ENCODE measurements at places on chromosomes 1 and 21. TPM values are rescaled to one million over a fixed set of nuclear protein-coding genes. Genes with fewer than 3 reads are reported as not detected.

Gene NR0B2
- not detected for total RNA-seq

DNA sequence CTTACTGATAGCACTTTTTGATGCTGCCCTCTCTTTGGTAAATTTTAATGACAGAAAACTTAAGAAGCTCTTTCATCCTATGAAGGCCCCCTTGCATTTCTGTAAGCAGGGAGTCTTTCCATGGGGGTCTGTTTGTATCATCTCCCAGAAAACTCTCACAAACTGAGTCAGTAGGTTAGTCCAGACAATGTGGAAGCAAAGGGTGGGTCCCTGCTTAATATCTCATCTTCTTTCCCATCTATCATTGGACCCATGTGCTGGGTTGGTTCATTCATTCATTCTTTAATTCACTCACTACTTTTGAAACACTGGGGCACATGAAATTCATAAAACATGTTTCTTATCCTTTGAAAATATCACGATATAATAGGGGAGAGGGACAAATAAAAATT lies 164.3 kb downstream of the NTMT2 start:
- no peaks in the 10 kb centered on the region for H3K27me3 ChIP-seq
- no peak overlapping the region for H3K27ac ChIP-seq
- no peak overlapping the region for H3K4me3 ChIP-seq
- H3K36me3 ChIP-seq: no peaks in the 10 kb centered on the region
- DNase-seq: no peak

GRCh38 chr1:69834336-69834735 lies 266.6 kb downstream of the LRRC7 start:
- no peaks in the 10 kb centered on the region for H3K4me1 ChIP-seq
- no peaks in the 10 kb centered on the region for H3K36me3 ChIP-seq
- no peak for DNase-seq
- H3K27me3 ChIP-seq: no peaks in the 10 kb centered on the region
- no peak overlapping the region for H3K27ac ChIP-seq
- H3K4me3 ChIP-seq: no peak overlapping the region

Gene SPRR1B
- not detected for total RNA-seq

DNA sequence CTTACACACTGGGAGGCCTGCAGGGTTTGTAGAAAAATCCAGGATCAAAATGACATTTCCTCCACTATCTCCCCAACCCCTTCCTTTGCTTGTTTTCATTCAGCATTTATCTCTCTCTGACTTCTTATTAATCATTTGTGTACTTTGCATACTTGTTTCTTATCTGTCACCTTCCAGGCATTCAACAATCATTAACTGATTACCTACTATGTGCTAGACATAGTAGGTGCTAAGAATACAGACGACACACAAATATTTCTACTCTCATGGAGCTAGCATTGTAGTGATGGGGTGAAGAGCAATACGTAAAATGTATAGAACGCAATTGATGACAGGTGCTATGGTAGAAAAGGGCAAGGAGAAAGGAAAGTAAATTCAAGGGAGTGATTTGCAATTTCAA lies 20.9 kb downstream of the TRABD2B start:
- no peak overlapping the region for H3K27ac ChIP-seq
- H3K4me3 ChIP-seq: no peak overlapping the region
- H3K27me3 ChIP-seq: no peaks in the 10 kb centered on the region
- H3K4me1 ChIP-seq: no peaks in the 10 kb centered on the region

Gene CELA2A
- total RNA-seq: not detected

- no peak overlapping the region for H3K4me3 ChIP-seq
- H3K27ac ChIP-seq: no peak overlapping the region
- H3K27me3 ChIP-seq: no peaks in the 10 kb centered on the region
- no peaks in the 10 kb centered on the region for H3K36me3 ChIP-seq
- H3K4me1 ChIP-seq: no peaks in the 10 kb centered on the region
- no peak for DNase-seq
Observed at GRCh38 chr21:37874904-37875780, 41.1 kb downstream of the KCNJ6 start.

Gene MEGF6
- total RNA-seq: 1.7 TPM

Gene DHX9
- 257 TPM for total RNA-seq

GRCh38 chr1:16957731-16958130 lies 22.7 kb downstream of the MFAP2 start:
- no peaks in the 10 kb centered on the region for H3K4me1 ChIP-seq
- no peak overlapping the region for H3K27ac ChIP-seq
- H3K27me3 ChIP-seq: no peaks in the 10 kb centered on the region
- no peak overlapping the region for H3K4me3 ChIP-seq
- DNase-seq: no peak
- H3K36me3 ChIP-seq: no peaks in the 10 kb centered on the region
